ENCODE measurements at places on chromosomes 6 and 20. TPM values are rescaled to one million over a fixed set of nuclear protein-coding genes. Genes with fewer than 3 reads are reported as not detected.
A peak's percentile ranks its signal among the peaks of the same experiment; 100 is the strongest.

- no peak for DNase-seq
Observed at GRCh38 chr6:163768905-163769304, 354.4 kb downstream of the QKI start.

GRCh38 chr20:59835448-59836395, 97.7 kb downstream of the SYCP2 start:
- peak; percentile 61 for DNase-seq

DNA sequence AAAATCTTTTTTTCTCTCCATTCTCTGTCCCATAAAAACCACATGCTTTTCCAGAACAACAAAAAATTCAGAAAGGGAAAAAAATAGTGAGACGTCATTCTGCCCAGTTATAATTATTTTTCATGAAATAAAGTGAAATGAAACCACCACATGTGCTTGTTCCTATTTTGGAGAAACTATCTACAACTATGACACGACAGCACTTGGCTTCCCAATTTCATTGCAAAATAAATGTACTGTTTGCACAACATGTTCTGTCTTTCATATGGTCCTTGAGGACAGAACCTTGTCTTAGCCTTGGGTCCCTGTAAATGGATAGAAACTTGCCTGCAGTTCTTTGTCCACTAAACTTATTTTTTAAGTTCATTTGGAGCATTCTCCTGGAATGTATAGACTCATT, 5.6 kb upstream of the MAN1A1 start:
- peak; percentile 36 for DNase-seq

GRCh38 chr20:37522260-37523011, 1.4 kb downstream of the NNAT start:
- DNase-seq, result peak; percentile 56

DNA sequence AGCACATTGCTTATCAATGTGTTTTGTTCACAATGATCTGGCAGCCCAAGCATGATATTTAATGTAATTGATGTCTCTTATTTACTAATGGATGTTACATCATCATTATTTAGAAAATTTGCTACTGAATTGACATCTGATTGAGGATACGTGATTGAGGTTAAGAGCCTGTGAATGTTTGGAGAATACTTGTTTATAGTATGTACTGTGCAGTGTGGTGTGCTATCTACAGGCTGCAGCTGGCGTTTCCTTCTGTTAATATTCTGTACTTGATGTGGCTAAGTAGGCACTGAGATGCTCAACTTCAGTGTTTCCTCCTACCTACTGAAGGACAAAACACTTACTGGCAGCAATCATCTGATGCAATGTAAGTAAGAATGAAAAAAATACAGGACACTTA, 709.6 kb upstream of the FLRT3 start:
- no peak for DNase-seq

Gene VARS1
- polyA plus RNA-seq, result 63.9 TPM

DNA sequence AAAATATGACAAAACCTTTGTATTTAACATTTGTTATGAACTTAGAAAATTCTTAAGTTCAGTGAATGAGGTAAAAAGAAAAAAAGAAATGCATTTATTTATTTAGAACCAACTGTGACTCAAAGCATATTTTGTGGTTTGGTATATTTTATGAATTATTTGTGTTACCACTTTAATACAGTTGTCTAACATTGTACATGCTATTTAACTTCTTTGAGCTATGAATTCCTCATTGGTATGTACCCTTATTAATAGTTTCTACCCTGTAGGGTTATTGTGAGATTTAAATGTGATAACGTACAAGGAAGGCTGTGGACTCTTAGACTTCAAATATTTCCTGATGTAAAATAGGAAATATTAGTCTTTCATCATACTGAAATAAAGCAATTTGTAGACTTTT, 162.6 kb downstream of the MMUT start:
- DNase-seq, result no peak

DNA sequence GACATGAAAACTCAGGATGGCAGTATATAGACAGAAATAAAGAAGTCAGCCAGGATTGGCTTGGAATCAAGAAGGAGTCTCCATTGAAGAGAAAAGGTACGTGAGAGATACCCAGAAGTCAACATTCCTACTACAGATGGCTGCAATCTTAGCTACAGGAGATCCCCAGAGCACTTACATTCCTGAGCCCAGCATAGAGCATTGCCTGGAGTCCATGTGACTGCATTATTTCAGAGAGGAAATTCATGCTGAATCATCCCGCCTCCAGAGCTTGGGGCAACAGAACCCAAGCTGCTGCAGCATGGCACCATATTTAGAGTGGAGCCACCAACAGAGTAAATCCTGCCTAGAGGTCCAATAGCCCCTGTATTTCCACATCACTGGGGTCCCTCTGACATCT, 125.0 kb upstream of the GRIK2 start:
- DNase-seq, result no peak

GRCh38 chr6:150027806-150028565, 2.7 kb upstream of the RAET1L start:
- no peak for DNase-seq

GRCh38 chr6:10621213-10621612, 73.2 kb downstream of the C6orf52 start:
- DNase-seq, result peak; percentile 66

DNA sequence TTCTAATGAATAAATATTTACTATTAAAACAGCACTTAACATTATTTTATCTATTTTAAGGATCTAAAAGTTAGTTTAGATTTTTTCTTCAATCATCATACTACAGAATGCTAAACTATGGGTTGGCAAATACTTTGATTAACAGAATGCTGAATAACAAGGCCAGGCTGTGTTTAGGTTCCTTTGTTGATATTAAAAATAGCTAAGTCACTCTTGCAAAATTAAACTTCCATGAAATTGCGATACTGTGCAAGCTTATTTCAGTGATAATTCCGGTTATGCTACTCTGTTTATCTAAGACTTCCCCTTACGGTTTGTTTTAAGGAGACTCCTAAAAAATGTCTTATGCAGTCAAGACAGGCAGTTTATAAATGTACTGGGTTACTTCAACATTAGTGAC, 2.8 kb downstream of the RNF24 start:
- no peak for DNase-seq

GRCh38 chr20:47198254-47198671, 158.2 kb downstream of the ZMYND8 start:
- DNase-seq, result no peak

DNA sequence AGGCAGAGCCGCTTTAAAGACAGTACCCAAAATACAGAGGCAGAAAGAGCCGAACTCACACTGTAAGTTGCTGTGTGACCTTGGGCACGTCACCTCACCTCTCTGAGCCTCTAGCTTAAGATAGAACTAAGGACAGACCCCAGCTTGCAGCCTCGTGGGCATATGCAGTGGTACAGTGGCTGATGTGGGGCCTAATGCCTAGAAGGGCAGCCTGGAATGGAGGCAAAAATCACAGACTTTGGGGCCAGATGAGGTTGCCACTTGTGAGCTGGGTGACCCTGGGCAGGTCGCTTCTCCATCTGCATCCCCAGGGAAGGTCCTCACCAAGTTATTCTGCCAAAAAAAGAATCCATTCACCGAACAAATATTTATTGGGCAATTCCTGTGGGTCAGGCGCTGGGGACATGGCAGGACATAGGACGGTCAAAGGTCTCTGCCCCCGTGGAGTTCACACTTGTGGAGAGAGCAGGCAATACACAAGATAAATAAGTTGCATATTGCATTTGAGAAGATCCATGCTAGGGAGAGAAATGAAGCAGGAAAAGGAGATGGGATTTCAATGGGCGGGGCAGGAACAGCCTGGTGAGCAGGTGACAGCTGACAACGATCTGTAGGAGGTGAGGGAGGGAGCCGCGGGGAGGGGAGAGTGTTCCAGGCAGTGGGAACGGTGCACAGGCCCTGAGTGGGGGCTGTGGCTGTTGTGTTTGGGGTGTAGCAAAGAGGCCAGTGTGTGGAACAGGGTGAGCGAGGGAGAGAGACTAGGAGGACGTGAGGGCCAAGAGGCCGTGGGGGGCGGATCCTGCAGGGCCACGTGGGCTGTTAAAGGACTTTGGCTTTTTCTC, 115.2 kb downstream of the CEBPB start:
- no peak for DNase-seq
